Spinal cord (tissue), 10 donors: ENCODE measurements at places on chromosomes 3 and 15.

DNA sequence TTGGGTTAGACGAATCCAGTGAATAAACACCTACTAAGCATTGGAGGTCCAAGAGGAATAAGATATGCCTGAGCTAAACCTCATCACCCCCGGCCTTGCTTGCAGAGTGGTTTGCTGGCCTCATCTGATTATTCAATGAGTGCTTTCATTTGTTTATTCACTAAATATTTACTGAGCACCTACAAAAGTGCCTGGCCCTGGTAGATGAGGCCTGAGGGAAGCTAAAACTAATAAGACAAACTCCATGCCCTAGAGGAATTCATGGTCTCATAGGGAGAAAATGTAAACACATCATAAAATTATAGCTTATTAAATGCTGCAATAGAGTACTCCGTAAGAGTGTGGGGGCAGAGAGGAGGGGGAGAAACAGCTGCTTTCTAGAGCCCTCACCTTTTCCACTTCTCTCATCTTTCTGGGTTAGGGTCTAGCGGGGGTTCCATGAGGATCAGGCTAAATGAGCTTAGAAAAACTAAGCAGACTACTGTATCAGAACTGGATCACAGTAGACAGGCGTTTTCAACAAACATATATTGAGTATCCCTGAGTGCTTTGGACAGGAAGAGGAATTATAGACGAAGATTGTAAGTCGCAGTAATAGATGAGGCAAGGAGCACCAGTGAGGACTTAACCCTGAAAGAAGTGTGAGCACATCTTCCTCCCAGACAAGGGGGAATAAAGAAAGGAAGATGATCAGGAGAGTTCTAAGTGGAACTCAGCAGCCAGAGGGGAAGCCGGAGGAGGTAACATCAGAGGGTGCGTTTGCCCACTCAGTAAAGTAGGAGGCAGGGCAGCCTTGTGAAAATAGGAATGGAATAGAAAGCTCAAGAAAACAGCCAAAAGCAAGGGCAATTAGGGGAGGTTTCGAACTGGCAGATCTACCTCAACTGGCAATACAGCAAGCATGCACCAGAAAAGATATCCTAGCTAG lies 31.5 kb upstream of the LAMP3 start:
- no peak for DNase-seq

DNA sequence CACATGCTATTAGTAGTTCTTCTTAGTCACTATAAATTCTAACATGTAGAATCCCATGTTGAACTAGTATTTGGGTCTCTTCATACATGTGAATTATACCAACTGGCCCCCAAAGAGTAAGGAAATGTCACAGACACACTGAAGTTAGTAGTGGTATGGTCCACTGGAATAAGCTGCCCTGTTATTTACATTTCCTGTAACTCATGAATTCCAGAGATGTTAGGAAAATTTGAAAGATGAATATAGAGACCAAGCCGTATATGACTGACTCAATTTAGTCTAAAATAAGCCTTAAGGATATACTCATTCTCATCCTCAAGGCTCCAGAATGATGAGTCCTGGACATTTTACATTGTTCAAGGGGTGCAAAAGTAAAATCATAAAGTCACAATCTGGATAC lies 81.2 kb downstream of the FBXL22 start:
- DNase-seq, result no peak

- DNase-seq, result no peak
These were observed 35.8 kb downstream of the PRKCD start for GRCh38 chr3:53196575-53197407.

GRCh38 chr3:119524931-119525662 lies 26.8 kb downstream of the TIMMDC1 start:
- no peak for DNase-seq

DNA sequence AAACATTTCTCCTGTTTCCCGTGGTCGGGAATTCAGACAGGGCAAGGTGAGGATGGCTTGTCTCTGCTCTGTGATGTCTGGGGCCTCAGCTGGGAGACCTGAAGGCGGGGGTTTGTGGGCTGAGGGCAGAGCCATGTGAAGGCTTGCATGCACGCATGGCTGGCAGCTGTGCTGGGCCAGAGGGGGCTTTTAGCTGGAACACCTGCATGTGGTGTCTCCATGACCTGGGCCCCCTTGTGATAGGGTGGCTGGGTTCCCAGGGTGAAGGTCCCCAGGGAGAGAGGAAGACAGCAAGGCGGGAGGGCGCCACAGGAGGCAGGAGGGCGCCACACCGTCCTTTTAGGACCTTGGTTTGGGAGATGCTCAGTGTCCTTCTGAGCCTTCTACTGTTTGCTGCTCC lies 101.6 kb upstream of the PRR23E start:
- DNase-seq, result no peak

DNA sequence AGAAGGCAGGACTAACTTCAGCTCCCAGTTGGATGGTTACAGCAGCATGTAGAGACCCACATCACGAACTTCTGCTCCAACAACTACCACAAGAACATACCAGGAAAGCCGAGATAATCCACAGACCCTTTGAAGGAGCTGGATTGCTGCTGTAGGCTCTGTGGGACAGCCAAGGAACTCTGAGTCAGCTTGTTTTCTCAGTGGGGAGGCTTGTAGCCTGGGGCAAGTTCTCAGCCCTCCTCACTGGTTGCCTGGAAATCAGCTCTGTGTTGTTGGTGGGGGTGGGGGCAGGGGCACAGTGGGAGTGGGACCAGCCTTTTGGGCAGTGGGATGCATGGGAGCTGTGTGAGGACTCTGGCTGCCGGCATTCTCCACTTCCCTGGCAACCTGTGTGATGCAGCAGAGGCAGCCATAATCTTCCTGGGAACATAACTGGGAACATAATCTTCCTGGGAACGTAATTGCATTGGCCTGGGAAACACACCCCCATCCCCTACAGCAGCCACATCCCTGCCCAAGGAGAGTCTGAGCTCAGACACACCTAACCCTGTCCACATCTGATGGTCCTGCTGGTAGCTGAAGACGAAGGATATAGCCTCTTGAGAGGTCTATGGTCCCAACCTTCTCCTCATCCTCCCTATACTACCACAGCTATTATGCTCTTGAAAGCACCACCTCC lies 153.1 kb downstream of the PEAK1 start:
- no peak for DNase-seq

- DNase-seq, result no peak
These were observed 104.3 kb upstream of the FRMD4B start for GRCh38 chr3:69490235-69490634.
